ENCODE measurements at places on chromosomes 2 and 18.

- H3K4me3 ChIP-seq: no peak overlapping the region
- no peaks in the 10 kb centered on the region for H3K36me3 ChIP-seq
- DNase-seq: no peak
- no peaks in the 10 kb centered on the region for H3K27me3 ChIP-seq
- H3K27ac ChIP-seq: no peak overlapping the region
These were observed 54.9 kb upstream of the IGFBP2 start for GRCh38 chr2:216578325-216578724.

GRCh38 chr2:171178993-171179392 is 18.3 kb upstream of the TLK1 start:
- H3K27me3 ChIP-seq: no peaks in the 10 kb centered on the region
- no peak overlapping the region for H3K4me3 ChIP-seq
- no peak overlapping the region for H3K27ac ChIP-seq

DNA sequence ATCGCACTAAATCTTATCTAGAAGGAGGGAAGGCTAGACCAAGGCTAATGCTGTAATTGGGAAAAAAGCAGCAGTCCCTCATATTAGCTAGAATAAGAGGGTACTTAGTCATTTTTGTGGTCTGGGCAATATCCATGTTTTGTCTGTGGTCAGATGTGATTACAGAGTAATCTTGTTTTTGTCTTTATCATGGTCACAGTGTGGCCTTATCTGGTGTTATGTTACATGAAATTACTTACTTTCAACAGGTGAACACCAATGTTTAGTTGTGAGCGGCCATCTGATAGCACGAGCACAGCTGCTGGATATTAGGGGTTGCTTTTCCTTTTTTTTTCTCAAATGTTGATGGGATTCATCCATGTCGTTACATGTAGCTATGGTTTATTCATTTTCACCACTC is 23.7 kb upstream of the PLEKHM3 start:
- no peak for DNase-seq
- no peaks in the 10 kb centered on the region for H3K4me1 ChIP-seq
- H3K27me3 ChIP-seq: no peaks in the 10 kb centered on the region

GRCh38 chr2:160427629-160428404 is 65.8 kb downstream of the RBMS1 start:
- no peak overlapping the region for H3K4me3 ChIP-seq
- H3K4me1 ChIP-seq: no peaks in the 10 kb centered on the region
- no peak overlapping the region for H3K27ac ChIP-seq
- H3K36me3 ChIP-seq: no peaks in the 10 kb centered on the region

GRCh38 chr18:51957001-51957400 is 383.0 kb upstream of the DCC start:
- no peak for DNase-seq
- no peaks in the 10 kb centered on the region for H3K4me1 ChIP-seq
- no peak overlapping the region for H3K27ac ChIP-seq
- no peaks in the 10 kb centered on the region for H3K36me3 ChIP-seq

DNA sequence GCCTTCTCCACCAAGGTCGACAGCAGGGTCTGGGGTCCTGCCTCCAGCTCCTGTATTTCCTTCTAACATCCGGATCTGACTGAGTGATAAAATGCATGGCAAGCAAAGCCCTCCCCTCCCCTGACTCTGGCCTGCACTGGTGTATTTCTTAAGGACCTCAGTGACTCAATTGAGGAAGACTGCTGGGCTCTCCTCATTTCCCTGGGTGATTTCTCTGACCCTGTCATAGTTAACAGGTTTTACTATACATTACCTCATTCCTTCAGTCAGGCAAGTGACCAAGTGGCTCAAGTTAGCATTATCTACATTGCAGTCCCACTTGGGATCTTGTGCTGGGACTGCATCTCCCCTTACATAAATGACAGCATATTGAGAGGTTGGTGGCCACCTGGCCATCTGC is 38.8 kb upstream of the CCBE1 start:
- H3K27me3 ChIP-seq: no peaks in the 10 kb centered on the region
- no peak overlapping the region for H3K4me3 ChIP-seq
- H3K4me1 ChIP-seq: no peaks in the 10 kb centered on the region

DNA sequence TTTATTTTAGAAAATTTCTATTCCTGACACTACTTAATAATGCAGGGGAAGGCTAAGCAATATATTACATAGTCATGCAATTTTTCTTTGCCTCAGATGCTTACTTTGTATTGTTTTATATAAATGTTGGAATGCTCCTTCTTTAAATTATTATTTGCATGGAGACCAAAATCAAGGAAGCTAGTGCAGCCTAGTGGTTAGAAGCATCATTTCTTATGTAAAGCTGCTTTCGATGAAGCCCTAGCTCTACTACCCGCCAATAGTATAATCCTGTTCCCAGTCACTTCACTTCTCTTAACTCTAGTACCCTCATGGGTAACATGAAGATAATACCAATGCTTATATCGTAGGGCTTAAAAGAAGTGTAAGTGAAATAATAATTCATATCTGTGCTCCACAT is 198.9 kb downstream of the LRATD1 start:
- no peaks in the 10 kb centered on the region for H3K4me1 ChIP-seq
- H3K36me3 ChIP-seq: no peaks in the 10 kb centered on the region
- no peak for DNase-seq
- no peak overlapping the region for H3K27ac ChIP-seq
- H3K4me3 ChIP-seq: no peak overlapping the region

- DNase-seq: no peak
- H3K36me3 ChIP-seq: no peaks in the 10 kb centered on the region
- H3K4me1 ChIP-seq: no peaks in the 10 kb centered on the region
- no peak overlapping the region for H3K4me3 ChIP-seq
These were observed 6.1 kb upstream of the SLC35F5 start for GRCh38 chr2:113762377-113763118.

DNA sequence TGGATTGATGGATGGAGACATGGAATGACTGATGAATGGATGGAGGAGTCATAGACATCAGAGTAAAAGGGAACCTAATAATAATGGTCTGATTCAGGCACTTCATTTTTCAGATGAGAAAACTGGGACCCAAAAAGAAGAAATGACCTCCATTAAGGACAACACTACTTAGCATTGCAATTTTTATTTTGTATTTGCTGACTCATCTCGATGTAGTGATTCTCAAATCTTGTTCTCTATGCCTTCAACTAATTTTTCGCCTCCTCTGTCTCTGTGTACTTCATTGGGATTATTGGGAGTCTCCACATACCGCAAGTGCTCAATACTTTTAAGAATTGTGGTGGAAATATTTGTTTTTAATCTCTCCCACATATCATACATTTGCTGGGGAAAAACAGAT is 446.2 kb upstream of the FSHR start:
- no peak for DNase-seq
- H3K27me3 ChIP-seq: no peaks in the 10 kb centered on the region
- no peaks in the 10 kb centered on the region for H3K36me3 ChIP-seq
- no peak overlapping the region for H3K27ac ChIP-seq
- no peaks in the 10 kb centered on the region for H3K4me1 ChIP-seq

DNA sequence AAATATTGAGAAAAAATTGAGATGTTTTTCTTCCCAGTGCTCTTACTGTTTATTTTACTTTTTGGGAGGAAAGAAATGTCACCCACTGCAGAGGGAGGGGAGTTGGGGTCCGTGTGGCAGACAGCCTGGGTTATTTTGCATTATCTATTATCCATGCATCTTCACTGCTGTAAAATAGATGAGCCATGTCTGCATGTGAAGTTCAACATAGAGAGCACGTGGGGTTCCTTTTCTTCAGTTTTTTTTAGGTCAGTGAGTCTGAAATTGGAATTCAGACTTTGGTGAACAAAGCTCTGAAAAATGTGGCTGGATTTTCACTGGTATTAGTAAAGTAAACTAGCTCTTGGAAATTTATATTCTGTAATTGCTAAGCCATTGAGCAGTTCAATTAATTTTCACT is 2.4 kb downstream of the DCDC2C start:
- peaks cover 3% of the 10 kb centered on the region for H3K4me1 ChIP-seq
- DNase-seq: no peak
- peaks cover 5% of the 10 kb centered on the region for H3K27me3 ChIP-seq
- H3K27ac ChIP-seq: no peak overlapping the region

- no peaks in the 10 kb centered on the region for H3K4me1 ChIP-seq
- H3K27me3 ChIP-seq: peaks cover 49% of the 10 kb centered on the region
- 0 out of 2 replicates have a peak, but pooled peaks cover 2% of the 10 kb centered on the region for H3K36me3 ChIP-seq
- H3K27ac ChIP-seq: no peak overlapping the region
These were observed 533 bp downstream of the CXCR4 start for GRCh38 chr2:136117391-136117841.

DNA sequence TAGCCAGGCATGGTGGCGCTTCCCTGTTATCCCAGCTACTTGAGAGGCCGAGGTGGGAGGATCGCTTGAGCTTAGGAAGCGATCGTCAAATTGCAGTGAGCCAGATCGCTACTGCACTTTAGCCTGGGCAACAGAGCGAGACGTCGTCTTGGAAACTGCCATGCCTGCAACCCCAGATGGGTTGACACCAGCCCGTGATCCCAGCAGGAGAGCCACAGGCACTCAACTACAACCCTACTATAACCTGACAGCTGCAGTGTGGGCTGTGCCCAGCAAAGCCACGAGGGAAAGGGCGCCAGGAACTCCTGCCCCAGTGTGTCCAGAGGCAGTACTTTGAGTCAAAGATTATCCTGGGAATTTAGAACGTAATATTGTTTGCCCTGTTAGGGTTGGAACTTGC is 85.6 kb downstream of the SS18 start:
- H3K4me3 ChIP-seq: no peak overlapping the region
- no peaks in the 10 kb centered on the region for H3K27me3 ChIP-seq
- no peaks in the 10 kb centered on the region for H3K4me1 ChIP-seq

DNA sequence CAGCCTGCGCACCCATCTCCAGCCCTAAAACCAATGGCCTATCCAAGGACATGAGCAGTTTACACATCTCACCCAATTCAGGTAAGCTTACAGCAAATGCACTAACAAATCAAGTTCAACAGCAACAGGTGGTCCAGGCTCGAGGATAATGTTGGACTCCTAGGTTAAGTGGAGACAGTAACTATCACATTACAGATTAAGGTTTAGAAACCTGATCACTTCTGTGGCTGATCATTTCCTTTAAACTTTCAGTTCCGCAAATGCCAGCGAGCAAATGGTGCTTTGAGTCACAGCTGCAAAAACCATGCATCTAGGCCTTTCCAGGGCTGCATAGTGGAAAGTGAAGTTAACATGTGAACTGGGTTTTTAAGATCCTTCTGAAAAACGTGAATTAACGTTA is 259.4 kb downstream of the GBX2 start:
- no peak overlapping the region for H3K27ac ChIP-seq
- H3K4me3 ChIP-seq: no peak overlapping the region
- peaks cover under 1% of the 10 kb centered on the region for H3K4me1 ChIP-seq
- H3K27me3 ChIP-seq: no peaks in the 10 kb centered on the region
- DNase-seq: no peak

- no peaks in the 10 kb centered on the region for H3K27me3 ChIP-seq
- no peak for DNase-seq
- H3K4me3 ChIP-seq: no peak overlapping the region
- H3K4me1 ChIP-seq: peaks cover 2% of the 10 kb centered on the region
- no peak overlapping the region for H3K27ac ChIP-seq
These were observed 3.1 kb upstream of the SEH1L start for GRCh38 chr18:12944709-12945108.

DNA sequence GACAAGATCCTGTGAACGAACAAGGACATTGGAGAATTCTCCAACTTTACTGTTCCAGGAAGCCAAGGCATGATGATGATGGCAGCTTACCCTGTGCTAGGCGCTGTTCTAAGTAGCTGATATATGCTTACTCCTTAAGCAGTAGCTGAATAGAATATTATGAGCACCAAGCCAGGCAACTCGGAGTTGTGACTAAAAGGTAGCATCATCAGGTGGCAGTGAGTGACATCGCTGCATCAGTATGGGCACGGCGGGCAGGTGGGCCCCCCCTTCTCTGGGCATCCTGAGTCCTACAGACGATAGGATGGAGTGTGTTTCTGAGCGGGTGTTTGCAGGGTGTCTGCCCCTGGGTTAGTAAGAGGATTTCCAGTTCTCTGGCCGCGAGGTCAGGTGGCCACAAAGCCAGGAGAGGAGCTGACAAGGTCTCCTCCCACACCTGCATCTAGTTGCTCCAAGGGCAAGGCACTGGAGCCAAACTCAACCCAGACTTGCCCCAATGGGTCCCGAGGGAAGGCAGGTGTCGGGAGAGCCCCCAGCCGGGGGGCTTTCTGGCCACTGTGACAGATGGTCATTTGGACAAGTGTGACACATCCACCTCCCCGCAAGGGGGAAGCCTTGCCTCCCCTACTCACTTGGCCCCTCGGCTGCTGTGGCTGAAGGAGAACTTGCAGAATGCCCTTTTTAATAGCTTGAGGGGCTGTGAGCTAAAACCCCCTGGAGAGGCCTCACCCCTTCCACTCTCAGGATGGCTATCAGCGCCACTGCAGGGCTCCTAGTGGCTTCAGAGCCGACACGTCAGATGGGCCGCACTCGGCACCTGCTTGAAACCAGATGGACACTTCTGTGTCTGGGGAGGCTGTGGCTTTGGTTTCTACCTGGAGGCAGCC is 55.5 kb downstream of the CRACDL start:
- no peaks in the 10 kb centered on the region for H3K4me1 ChIP-seq
- peak; percentile 39 for DNase-seq
- H3K4me3 ChIP-seq: no peak overlapping the region
- H3K36me3 ChIP-seq: no peaks in the 10 kb centered on the region

- H3K27ac ChIP-seq: no peak overlapping the region
- no peak for DNase-seq
- no peaks in the 10 kb centered on the region for H3K36me3 ChIP-seq
- H3K4me3 ChIP-seq: no peak overlapping the region
These were observed 44.0 kb downstream of the KLF7 start for GRCh38 chr2:207121784-207122183.

GRCh38 chr2:239380831-239381708 is 19.8 kb downstream of the HDAC4 start:
- no peaks in the 10 kb centered on the region for H3K36me3 ChIP-seq
- no peak overlapping the region for H3K27ac ChIP-seq
- DNase-seq: no peak

GRCh38 chr2:222353993-222354392 is 55.2 kb upstream of the PAX3 start:
- H3K27ac ChIP-seq: no peak overlapping the region
- H3K4me3 ChIP-seq: no peak overlapping the region

- no peak for DNase-seq
- no peaks in the 10 kb centered on the region for H3K4me1 ChIP-seq
- H3K27me3 ChIP-seq: no peaks in the 10 kb centered on the region
- no peaks in the 10 kb centered on the region for H3K36me3 ChIP-seq
- no peak overlapping the region for H3K4me3 ChIP-seq
These were observed 75.2 kb upstream of the GALNT5 start for GRCh38 chr2:157182204-157182709.

DNA sequence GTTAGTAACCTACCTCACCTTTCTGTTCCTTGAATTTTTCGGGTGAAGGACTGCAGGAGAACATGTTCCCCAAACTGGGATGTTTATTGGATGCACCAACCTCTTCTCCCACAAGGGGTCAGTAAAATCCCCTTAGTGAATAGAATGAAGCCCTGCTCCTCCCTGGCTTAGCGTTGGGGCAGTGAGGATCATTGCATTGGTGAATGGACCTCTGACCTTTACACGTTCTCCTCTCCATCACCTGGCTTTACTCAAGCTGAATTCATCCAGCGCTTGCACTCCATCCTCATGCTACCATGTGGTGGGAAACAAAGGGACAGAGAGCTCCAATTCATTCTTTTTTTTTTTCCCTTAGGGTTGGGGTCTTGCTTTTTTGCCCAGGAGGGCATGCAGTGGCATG is 157.2 kb downstream of the MIB1 start:
- no peaks in the 10 kb centered on the region for H3K4me1 ChIP-seq
- no peaks in the 10 kb centered on the region for H3K27me3 ChIP-seq
- no peak overlapping the region for H3K27ac ChIP-seq
- H3K36me3 ChIP-seq: no peaks in the 10 kb centered on the region

GRCh38 chr18:6150430-6150829 is 255.1 kb upstream of the TMEM200C start:
- no peak for DNase-seq
- no peaks in the 10 kb centered on the region for H3K36me3 ChIP-seq
- H3K4me3 ChIP-seq: no peak overlapping the region
- no peak overlapping the region for H3K27ac ChIP-seq
- H3K4me1 ChIP-seq: peaks cover 4% of the 10 kb centered on the region
